Karpas-422 (cell line): ENCODE measurements at places on chromosomes 1 and 21. TPM values are rescaled to one million over a fixed set of nuclear protein-coding genes. Genes with fewer than 3 reads are reported as not detected.

Gene RBP7
- total RNA-seq: not detected in 2 replicates

DNA sequence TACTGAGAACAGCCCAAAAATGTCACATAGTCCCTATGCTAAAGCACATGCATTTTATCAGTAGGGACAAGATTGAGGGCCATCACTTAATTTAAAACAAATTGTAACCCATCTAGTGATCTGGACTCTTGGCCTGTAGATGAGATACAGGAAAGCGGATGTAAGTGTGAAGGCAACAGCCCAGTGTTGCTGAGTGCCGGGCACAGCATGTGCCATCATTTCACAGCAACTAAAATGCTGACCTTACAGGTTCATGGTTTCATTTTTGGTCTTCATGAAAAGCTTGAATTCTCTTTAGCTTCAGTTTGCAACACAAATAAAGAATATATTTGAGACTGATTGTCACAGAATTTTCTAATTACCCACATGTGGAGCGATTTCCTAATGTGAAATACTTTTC lies 5.8 kb downstream of the COG2 start:
- DNase-seq: no peak

Gene LCA5L
- 0.25 TPM in 1 of 2 replicates, not detected in the other for total RNA-seq

DNA sequence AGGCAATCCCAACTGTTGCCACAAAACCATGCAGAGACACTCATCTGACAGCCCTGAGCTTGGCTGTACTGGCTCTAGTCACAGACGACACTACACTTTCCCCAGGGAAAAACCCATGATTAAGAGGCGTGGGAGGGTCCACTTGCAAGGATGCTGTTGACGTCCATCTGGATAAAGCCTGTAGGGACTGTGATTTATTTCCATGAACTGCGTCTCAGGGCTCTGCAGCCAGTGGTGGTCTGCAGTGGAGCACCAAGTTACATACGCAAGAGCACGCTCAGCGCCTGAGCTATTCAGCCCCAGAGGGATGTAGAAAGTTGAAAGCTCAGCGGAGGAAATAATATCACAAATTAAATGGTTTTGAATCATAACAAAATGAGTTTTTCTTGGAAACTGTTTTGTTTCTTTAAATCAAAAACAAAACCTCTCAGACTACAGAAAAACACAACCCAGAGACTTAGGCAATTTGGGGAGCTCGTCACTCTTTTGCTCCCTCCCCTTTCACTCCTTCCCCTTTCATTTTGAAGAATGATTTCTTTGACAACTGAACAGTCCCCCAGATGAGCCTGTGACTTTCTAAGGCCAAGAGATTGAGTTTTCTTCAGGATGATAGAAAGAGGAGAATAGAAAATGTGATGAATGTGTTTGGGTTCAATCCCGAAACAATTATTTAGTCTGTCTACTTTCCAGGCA lies 71.2 kb downstream of the NGF start:
- no peak for DNase-seq

Gene FAM167B
- total RNA-seq: 1.5 TPM in 1 of 2 replicates, not detected in the other

DNA sequence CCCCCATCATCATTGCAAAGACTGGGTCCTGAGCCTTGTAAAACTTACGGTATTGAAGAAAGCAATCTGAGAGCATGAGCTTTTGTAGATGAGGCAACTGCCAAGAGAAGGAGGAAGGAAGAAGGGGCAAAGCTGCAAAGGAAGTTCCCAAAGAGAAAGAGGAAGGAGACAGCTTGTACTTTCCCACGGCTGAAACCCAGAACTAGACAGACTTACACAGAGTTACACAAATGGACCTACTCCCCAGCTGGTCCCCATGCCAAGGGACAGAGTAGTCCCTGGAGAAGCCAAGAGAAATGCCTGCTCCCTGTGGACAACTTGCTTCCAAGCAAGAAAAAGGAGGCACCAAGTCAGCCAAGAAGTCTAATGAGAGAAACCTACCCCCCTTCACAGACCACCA lies 22.6 kb downstream of the SLC5A9 start:
- DNase-seq: no peak

DNA sequence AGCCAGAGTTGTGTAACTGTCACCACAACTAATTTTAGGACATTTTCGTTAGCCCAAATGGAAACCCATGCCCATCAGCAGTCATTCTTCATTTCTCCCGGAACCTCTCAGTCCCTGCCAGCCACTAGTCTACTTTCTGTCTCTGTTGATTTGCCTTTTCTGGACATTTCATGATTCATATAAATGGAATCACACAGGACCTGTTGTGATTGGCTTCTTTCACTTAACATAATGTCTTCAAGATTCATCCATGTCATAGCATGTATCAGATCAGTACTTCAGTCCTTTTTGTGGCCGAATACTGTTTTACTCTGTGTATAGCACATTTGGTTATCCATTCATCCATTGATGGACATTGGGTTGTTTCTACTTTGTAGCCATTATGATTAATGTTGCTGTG lies 7.1 kb downstream of the SLC66A1 start:
- DNase-seq: no peak

Gene ANKRD35
- total RNA-seq: 0.11 TPM in 1 of 2 replicates, not detected in the other

- DNase-seq: no peak
Measured at GRCh38 chr1:196209983-196210382, 398.3 kb downstream of the KCNT2 start.

Gene CELA3A
- not detected in 2 replicates for total RNA-seq

Gene C1orf141
- not detected in 2 replicates for total RNA-seq

DNA sequence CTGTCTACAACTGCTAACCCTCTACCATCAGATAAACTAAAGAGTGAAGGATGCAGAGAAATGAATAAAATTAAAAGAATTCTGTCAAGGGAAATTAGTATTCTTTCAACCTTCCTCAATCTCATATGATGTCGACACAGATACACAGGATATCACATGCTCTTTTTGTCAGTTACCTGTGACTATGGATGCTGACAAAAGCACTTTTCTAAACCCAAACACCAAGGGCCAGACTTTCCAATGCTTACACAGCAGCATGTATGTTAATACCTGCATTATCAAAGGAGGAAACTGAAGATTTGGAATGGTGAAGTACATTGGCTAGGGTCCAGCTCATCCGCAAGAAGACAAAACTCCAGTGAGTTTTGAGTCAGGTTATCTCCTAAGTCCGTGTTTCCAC lies 294.0 kb downstream of the SMYD3 start:
- no peak for DNase-seq

GRCh38 chr1:181545395-181545794 lies 62.1 kb downstream of the CACNA1E start:
- no peak for DNase-seq

Gene ESPN
- total RNA-seq: not detected in 2 replicates
